ENCODE measurements at places on chromosomes 5 and 9.

- DNase-seq = no peak
Observed at GRCh38 chr9:109192732-109193361, 25.8 kb upstream of the FRRS1L start.

DNA sequence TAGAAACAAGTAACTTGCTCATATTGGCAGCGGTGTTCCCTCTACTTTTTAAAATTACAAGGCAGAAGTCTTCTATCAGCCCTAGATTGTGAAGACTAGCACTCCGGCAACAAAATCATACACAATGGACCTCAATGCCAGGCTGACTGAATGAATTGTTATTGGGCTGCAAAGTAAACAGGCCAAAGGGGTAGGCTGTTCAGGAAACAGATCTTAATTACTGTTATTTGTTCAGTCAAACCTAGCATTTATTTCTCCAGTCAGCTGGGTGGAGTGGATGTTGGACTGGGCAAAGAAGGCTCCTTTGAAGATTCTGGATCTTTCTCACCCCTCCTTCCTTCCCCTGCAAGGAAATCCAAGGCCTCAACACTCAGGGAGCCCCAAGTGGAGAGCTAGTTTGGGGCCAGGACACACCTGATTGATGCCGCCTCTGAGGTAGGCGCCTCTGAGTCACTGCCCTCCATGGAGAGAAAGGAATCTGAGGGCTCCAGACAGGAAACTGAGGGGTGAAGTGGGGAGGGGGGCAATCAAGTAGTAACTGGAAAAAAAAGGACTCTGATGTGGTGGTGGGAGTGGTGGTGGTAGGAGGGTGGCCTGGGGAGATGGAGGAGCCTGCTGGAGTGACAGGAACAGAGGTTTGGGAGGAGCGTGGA, 35.5 kb downstream of the SERINC5 start:
- DNase-seq = no peak

DNA sequence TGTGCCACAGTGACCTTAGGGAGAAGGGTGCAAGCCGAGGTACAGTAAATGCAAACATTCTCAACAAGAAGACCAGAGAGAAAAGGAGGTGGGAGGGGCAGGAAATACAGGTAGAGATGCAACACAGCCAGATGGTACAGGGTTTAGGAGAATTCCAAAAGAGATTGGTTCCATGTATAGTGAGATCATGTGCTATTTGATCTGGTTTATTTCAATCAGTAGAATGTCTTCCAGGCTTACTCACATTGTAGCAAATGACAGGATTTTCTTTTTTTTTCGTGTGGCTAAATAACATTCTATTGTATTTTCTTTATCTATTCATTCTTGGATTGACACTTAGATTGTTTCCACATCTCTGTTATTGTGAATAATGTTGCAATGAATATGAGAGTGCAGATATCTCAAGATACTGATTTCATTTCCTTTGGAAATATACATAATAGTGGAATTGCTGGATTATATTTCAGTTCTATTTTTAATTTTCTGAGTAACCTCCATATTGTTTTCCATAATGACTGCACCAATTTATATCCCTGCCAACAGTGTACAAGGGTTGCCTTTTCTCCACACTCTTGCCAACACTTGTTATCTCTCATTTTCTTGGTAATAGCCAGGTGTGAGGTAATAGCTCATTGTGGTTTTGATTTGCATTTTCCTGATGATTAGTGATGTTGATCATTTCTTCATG, 107.8 kb upstream of the GAS1 start:
- no peak for DNase-seq

DNA sequence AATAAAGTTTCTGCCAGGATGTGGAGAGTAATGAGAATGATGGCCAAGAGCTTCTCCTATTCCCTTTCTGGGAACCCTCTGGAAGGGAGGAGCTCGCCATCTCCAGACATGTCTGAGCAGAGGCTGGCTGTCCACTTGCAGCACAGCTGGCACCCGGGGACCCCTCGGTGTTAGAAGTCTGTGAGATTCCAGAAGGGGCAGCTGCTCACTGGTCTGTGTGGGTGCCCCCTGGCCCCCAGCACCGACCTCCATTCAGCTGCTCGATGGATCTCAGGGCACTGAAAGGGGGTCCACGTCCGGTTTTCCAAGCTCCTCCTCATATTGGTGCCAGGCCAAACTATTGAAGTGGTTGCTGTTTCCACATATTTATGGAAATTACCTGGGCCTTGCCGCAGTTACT, 3.6 kb upstream of the FAM163B start:
- DNase-seq = peak; percentile 57

DNA sequence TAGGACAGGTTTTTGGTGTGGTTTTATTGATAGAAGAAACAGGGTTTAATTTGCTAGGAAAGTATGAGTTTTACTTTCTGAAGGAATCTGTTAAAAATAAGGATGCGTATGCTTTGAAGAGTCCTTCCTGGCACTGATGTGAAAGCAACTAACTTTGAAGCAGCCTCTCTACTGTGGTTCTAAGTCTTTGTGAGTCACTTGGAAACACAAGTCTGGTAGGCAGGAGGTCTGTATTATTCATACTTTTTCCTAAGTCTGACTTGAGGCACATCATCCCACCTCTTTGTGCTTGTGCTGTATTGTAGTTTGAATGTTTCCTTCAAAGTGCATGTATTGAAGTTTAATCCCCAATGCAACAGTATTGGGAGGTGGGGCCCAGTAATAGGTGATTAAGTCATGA, 129.0 kb downstream of the TAF11L14 start:
- no peak for DNase-seq

Measured in chondrocyte (in vitro differentiated cells).